ENCODE measurements at places on chromosomes 1 and 21.

- no peak for DNase-seq
These were observed 66.3 kb upstream of the PPP2R5A start for GRCh38 chr1:212218911-212219310.

GRCh38 chr1:211761400-211761799 is 69.2 kb downstream of the LPGAT1 start:
- DNase-seq = no peak

DNA sequence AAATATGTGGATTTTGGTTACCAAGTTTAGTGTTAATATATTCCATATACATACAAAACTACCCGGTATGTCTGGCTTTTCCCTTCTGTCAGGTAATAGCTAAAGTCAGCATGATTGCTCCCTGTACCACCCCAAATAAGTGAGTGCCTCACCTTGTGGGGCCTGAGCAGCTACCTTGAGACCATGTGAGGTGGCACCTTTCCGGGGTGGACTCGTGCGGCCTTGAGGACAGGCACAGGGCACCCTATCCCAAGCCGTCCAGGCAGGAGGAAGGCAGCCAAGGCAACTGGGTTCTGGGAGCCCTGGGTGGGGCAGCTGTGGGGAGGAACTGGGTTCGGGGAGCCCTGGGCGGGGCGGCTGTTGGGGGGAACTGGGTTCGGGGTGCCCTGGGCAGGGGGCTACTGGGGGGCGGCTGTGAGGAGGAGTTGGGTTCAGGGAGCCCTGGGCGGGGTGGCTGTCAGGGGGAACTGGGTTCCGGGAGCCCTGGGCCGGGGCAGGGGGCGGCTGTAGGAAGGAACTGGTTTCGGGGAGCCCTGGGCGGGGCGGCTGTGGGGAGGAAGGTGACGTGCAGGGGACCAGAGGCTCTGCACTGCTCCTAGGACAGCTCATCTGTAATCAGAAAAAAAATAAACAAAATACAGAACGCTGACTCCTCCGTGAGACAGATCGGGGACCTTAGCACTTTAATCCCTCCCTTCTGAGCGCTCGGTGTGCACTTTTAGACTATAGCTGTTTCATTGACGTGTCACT is 63.3 kb downstream of the POFUT2 start:
- DNase-seq = no peak

- no peak for DNase-seq
These were observed 14.3 kb downstream of the TSPAN2 start for GRCh38 chr1:115074839-115075534.

DNA sequence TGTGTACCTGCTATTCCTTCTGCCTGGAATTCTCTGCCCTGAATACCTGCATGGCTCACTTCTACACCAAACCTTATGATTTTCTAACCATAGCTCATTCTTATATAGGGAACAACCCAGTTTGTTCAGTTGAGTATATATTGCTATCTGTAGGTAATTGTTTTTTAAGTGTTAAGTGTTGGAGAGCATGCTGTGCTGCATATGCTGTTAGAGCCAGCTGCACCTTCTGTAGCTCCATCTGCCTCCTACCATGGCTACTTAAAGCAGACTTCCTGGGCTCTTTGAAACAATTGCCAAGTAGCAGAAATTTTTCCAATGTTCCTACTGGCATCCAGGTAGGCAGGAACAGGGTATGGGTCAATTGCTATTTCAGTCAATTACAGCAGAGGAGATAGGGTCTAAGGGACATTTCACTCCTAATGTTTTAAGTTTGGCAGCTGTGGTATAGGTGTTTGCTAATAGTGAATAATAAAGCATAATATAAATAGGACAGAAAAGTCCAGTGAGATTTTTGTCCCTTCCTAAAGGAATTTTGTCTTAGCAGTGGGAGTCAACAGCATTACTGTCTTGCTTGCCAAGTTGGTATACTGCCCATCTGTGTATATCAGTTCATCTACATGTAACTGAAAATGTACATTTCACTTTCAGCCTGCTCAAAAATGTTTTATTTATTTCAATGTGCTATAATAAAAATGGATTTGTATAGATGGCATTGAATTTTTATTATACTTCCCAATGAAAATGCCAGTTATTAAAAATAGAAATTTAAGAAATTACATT is 34.0 kb upstream of the C1orf115 start:
- no peak for DNase-seq

DNA sequence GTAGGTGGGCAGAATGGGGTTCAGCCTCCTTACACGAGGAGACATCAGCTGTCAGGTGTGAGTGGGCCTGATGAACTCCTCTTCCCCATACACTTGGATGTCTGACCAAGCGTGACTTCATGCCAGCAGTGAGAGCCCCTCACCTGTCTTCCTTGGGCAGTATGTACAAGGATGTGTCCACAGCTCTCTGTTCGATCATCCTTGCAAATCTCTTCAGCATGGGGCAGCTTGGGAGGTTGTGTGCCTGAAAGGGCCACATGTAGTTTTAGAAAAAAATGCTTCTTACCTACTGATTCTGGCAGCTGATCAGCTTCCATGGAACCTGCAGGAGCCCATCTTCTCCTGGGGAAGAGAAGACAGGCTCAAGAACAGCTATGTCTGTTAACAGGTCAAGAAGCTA is 18.0 kb downstream of the ACP6 start:
- no peak for DNase-seq

DNA sequence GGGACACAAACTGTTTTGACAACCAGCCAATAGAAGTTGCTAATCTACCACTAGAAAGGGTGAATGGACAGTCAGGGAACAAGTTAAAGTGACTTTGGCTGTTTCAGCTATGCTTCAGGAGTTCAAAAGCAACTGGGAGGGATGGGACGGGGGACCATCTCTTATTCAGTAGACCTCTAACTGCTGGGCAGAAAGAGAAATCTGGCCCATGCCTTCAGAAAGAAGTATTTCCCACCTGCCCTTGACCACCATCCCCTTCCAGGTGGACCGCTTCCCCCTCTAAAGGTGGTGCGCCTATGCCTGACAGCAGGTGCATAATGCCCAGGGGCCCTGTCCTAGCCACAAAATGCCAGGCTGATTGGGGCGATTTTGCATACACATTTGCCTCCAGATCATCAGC is 5.2 kb downstream of the ITPKB start:
- DNase-seq = no peak

- no peak for DNase-seq
These were observed 9.2 kb upstream of the GJB3 start for GRCh38 chr1:34771573-34772371.

DNA sequence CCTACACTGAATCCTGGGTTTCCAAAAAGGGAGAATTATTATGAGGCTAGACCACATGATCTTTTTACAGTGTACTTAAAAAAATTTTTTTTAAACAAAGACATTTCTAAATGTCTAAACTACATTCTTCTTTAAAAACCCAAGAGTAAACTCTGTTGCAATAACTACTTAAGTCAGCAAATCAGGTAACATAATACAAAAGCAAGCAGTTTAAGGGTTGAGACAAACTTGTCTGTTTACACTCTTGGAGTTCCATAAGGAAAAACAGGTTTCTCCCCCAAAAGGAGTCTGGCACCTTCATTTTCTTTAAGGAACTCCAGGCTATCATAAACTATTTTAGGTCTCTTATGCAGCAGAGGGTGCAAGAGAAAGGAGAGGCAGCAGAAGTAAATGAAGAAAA is 12.5 kb upstream of the ANKRD45 start:
- no peak for DNase-seq

GRCh38 chr1:95852483-95853070 is 618.6 kb downstream of the RWDD3 start:
- no peak for DNase-seq

DNA sequence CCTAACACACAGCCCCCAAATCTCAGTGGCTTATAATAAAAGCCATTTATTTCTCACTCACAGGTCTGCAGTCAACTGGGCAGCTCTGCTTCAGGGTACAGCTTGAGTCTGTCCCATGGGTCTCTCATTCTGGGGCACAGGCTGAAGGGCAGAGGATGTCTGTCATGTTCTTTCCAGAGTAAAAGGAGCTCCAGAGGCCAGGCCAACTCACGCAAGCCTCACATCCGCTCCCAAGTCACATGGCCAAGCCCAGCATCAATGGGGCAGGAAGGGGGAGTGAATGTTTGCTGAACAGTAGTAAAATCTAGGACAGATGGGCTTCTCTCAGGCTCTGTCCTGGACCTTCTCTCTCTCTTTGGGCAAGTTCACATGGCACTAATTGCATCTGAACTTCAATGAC is 7.1 kb upstream of the SSBP3 start:
- no peak for DNase-seq

GRCh38 chr1:67687198-67687545 is 2.2 kb downstream of the GADD45A start:
- DNase-seq = no peak

- DNase-seq = no peak
These were observed 208.1 kb downstream of the TGFB2 start for GRCh38 chr1:218553197-218553596.

DNA sequence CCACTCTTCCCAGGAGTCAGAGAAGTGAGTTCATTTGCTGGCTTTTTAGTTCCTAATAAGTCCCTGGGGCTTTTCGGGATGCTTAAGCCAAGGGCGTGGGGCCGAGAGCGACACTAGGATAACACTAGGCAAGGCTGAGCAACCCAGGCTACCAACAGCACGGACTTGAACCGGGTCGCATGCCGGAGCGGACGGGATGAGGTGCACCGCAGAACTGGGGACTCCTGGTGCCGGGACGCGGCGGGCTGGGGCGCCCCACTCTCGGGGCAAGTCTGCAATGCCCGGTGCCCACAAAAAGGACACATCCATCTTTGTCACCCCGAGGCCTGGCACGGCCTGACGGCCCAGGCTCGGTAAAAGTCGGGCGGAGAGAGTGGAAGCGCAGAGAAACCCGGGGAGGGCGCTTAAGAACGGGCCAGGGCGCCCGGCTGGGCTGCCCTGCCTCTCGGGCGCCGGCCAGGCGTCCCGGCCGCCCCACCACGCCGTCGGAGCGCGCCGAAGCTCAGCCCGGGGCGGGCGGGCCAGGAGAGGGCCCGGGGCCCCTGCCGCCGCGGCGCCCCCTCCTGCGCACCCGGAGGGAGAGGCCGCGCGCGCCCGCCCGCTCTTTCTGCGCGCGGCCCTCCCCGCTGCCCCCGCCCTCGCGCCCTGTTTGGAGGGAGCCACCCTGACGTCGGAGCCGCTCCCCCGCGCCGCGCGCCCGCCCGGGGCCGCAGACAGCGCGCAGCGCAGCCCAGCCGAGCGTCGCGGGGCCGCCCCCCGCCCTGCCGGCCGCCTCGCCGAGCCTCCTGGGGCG is at the start of gene NBL1:
Gene NBL1, plus strand, starts transcription at position 710 of the 793 bp plus-strand sequence. CDS start 10,720 bp downstream, outside the sequence.
- DNase-seq = no peak

DNA sequence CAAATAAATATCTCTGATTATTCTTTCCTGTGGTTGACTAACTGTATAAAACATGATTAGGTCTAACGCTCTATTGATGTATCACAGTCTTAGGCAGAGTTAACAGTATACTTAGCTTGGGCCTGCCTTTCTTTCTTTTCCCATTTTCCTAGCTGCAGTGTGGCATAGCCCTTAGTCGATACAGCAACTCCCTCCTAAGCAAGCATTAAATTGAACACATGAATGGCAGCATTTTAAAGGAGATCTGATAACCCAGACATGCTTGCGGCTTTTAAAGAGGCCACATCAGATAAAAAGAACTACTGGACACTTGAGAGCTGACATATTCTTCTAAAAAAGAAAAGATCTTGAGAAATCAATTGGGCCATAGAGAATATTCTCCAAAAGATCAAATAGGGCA is 312.0 kb upstream of the TMPRSS15 start:
- DNase-seq = no peak

GRCh38 chr1:19354531-19354981 is 42.4 kb downstream of the SLC66A1 start:
- DNase-seq = no peak

- DNase-seq = no peak
These were observed 22.4 kb downstream of the ASH1L start for GRCh38 chr1:155540000-155540874.

- no peak for DNase-seq
These were observed 11.7 kb downstream of the CD2 start for GRCh38 chr1:116765962-116766361.

GRCh38 chr21:33185852-33186251 is 43.9 kb upstream of the IFNAR2 start:
- DNase-seq = no peak

GRCh38 chr1:29457496-29458368 is 221.4 kb downstream of the PTPRU start:
- no peak for DNase-seq

GRCh38 chr1:6412896-6413295 is 6.8 kb downstream of the HES2 start:
- no peak for DNase-seq

GRCh38 chr21:39316729-39317128 is 3.3 kb upstream of the BRWD1 start:
- DNase-seq = no peak

- no peak for DNase-seq
These were observed 11.4 kb downstream of the CAPN8 start for GRCh38 chr1:223654083-223654482.

GRCh38 chr1:210882414-210883221 is 251.3 kb downstream of the KCNH1 start:
- no peak for DNase-seq

- DNase-seq = no peak
These were observed 7.3 kb downstream of the SCYL3 start for GRCh38 chr1:169886422-169886821.

- DNase-seq = no peak
These were observed 15.8 kb upstream of the CCDC190 start for GRCh38 chr1:162876751-162877150.

DNA sequence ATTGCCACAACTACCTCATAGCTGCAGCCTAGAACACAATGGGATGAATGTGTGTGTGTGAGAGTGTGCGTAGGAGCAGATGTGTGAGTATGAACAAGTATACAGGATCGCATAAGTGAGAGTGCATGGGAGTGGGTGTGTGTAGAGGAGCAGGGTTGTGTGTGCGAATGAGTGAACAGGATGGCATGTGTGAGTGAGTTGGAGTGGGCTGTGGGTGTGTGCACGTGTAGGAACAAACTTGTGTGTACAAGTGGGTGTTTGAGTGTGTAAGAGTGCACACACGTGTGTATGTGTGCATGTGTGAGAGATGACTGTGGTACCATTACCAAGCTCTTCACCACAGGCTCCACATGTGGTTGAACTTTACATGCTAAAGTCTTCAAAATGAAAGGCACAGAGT is 175.4 kb upstream of the EDN2 start:
- no peak for DNase-seq

DNA sequence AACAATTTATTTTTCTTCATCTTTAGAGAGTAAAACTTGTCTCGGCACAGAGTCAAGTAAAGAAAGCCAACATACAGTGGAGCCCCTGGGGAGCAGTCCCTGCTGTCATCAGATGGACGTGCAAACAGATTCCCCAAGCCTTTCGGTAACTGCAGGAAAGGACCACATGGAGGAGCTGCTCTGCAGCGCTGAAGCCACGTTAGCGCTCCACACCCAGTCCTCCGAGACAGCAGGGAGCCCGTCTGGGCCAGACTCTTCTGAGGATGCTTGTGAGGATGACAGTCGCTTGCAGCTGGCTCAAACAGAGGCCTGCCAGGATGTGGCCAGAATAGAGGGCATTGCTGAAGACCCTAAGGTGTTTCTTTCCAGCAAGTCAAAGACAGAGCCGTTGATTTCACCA is 77.1 kb upstream of the SCCPDH start:
- no peak for DNase-seq

Measured in cortex of kidney (tissue), 1 donor.